NCI-H2029 (cell line): ENCODE measurements at places on chromosomes 3 and 15.

DNA sequence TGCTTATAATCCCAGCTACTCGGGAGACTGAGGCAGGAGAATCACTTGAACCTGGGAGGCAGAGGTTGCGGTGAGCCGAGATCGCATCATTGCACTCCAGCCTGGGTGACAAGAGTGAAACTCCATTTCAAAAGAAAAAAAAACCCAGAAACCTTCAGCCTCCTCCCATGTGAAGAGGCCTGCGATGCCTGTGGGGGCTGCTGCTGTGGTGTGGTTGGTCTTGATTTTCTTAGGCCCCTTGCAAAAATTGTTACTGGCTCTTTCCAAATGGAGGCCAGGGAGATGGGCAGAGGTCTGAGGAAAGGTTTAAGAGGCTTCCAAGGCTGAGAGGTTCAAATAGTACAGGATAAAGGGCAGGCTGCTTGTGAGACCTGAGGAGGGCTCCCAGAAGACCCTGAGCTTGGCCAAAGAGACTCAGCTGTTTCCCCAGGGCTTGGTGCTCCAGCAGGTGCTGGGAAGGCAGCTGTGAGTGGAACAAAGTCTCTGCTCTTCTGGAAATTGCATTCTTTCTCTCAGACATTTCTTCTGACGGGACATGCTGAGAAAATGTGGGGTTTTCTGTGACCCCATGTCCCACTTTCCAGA lies 18.4 kb downstream of the GCSAM start:
- DNase-seq: no peak

DNA sequence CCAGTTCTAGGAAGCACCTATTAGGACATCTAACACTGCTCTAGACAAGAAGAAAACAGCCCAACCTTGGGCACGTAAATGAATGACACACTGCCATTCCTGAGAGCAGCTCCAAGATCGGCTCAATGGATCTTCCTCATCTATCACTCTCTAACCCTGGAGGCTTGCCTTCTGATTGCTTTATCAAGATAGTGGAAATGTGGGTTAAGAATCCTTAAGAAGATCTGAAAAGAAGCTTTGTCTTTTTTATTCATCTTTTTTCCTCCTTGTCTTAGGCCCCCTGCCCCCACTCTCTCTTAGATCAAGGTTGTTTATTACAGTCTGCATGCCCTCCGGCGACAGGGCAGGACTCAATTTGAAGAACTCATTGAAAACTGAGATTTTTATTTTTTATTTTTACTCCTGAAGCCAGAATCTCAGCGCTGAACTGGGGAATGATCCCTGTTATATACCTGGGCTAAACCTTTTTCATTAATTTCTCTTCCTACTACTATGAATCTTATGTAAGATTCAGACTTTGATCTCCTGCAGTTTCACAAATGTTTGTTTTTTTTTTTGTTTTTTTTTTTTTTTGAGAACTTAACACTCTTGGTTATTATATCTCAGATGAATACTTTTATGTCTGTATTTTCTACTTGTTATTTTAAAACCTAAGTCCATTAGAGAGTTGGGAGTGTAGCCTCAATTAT lies 219.5 kb downstream of the SV2B start:
- DNase-seq: no peak

GRCh38 chr15:33119273-33119672 lies 75.2 kb downstream of the FMN1 start:
- DNase-seq: no peak

DNA sequence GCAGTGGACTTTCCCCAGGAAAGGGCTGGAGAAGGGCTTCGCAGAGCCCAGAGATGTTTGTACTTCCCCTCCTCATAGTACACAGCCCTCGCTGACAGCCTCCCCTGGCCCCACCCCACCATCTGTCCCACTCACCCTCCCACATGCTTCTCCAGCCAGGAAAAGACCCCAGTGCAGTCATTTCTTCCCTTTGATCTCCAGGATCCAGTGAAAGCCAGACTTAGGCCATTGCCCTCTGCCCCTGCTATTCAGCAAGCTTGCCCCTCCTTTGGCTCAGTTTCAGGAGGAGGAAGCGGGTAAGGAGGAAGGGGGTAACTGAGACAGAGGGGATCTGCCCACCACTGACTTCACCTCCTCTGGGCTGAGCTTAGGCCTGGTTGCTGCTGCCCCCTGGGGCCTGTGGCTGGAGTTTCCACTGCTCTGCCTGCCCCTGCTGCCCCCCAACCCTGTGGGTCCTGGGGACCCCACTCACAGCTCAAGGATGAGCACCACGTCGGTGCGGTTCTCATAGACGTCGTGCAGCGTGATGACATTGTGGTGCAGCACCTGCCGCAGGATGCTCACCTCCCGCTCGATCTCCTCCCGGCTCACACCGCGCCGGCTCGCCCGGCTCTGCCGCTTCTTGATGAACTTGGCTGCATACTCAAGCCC lies 63.1 kb downstream of the DAPK2 start:
- no peak for DNase-seq

- no peak for DNase-seq
Measured at GRCh38 chr3:20648294-20648693, 462.3 kb upstream of the SGO1 start.

- no peak for DNase-seq
Measured at GRCh38 chr3:189561256-189561655, 69.9 kb upstream of the TP63 start.
